ENCODE measurements at places on chromosomes 1 and 21.

GRCh38 chr21:45387506-45387905 is 17.5 kb upstream of the COL18A1 start:
- no peak for DNase-seq

GRCh38 chr1:208724079-208724478 is 479.9 kb upstream of the PLXNA2 start:
- DNase-seq, result no peak

DNA sequence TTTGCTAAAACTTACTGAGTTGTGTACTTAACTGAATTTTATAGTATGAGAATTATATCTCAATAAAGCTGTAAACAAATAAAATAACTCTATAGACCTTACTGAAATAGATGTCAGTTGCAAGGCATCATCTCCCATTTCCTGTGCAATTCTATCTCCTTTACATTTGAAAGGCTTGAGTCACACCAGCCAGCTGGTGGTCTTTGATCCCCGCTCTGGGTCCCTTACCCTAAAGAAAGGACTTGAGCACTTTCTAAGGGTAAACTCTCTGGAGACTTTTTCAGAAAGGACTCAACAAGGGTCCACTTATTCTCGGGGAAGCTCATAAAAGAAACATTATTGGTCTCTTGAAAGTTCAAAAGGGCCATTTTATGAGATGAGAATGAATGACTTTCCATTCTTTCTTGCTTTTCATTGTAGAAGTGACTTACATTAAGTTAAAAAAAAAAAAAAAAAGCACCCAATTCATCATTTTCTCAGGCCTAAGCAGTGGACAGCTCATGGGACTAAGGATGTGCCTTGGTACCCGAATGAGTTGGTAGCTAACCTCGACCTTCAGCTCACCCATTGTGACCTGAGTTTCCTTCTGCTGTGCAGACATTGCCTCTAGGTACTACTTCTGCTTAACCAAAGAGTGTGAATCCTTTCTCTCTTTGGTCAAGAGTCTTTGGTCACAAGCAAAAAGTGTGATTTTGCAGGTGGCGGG is 147.0 kb upstream of the COA6 start:
- no peak for DNase-seq

DNA sequence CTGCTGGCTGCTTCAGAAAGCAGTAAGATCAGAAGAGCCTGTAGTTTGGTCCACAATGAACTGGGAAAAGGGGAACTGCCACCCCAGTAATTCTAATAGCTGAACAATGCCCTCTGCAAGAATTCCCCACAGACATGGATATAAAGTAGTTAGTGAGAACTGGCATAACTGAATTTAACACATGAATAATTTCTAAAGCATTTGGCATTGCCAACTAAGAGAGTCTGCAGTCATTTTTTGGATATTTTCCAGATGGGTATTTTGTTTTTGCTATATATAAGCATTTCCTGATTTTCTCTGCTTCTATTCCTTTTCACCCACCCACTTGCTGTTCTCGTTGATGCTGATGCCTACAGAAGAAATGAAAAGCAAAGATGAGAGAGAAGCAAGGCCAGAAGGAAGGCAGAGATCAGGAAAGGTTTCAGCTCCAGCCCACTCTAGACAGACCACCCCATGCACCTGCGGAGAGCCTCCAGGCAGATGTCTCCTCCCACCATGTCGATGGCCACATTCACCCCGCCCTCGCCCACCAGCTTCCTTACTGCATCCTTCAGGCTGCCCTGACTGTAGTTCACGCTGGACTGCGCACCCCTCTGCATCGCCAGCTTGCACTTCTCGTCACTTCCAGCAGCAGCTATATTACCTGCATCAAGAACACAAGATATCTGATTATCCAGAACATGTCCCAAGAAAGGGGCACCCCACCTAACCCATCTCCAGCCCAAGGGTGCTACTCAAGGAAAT is 55.9 kb upstream of the SEC16B start:
- DNase-seq, result no peak

- no peak for DNase-seq
Observed at GRCh38 chr1:12552111-12552888, 65.7 kb downstream of the DHRS3 start.

- DNase-seq, result no peak
Observed at GRCh38 chr1:24503870-24504523, 1.4 kb downstream of the RCAN3 start.

GRCh38 chr1:61213245-61214011 is 131.1 kb downstream of the NFIA start:
- no peak for DNase-seq

- no peak for DNase-seq
Observed at GRCh38 chr1:1365875-1366698, 7.7 kb upstream of the MXRA8 start.

- no peak for DNase-seq
Observed at GRCh38 chr1:184424157-184424556, 37.3 kb downstream of the C1orf21 start.

- no peak for DNase-seq
Observed at GRCh38 chr21:44450999-44451398, 4.3 kb upstream of the LRRC3 start.

- DNase-seq, result no peak
Observed at GRCh38 chr1:184223216-184223615, 163.6 kb upstream of the C1orf21 start.

GRCh38 chr1:228058949-228059633 is 23.4 kb upstream of the ARF1 start:
- peak; percentile 60 for DNase-seq

DNA sequence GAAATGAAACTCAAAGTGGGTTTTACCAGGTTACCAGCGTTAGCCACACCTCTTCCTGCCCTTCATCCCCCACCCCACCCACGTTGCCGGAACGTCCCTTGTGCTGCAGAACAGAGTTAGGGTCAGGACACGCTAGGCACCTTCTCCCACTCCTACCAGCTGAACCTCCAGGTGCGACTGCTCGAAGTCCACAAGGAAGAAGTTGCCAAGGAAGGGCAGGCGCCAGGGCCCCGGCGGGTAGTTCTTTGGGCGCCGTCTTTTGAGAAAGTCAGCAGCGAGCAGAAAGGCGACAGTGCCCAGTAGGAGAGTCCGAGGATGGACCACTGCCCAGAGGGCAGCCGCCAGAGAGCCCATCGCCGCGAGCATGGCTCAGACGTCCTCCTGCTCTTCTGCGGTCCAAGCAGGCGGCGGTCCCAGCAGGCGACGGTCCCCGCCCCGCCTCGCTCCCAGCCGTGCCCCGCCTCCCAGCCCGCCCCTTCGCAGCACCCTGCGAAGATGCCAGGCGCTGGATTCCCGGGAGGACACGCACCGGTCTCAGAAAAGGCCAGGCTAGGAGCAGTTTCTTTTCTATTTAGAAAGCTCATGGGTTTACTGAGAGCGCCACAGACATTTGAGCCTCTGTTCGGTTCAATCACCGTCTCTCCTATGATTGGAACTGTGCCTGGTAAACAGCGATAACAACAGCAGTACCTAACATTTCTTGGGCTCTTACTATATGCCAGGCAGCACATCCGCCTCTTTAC is at the start of gene CYP2J2:
TSS of gene CYP2J2 (minus strand) at position 393 of the 743 bp plus-strand sequence. CDS start at position 366, 27 bp downstream.
- DNase-seq, result peak; percentile 23

- DNase-seq, result no peak
Observed at GRCh38 chr1:8572106-8572505, 245.3 kb downstream of the RERE start.

DNA sequence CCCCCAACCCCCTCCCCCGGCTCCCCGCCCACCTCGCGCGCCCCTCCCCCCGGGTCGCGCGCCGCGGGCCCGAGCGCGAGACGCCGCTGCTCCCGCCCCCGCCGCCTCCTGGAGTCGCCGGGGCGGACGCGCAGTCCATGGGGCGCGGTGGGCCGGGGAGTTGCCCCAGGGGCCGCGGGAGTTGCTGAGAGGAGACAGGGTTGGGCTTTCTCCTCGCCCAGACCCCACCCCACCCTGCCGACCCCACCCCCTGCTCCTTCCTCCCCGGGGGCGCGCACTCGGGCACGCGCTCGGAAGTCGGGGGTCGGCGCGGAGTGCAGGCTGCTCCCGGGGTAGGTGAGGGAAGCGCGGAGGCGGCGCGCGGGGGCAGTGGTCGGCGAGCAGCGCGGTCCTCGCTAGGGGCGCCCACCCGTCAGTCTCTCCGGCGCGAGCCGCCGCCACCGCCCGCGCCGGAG is at the start of gene LAMC1:
TSS of gene LAMC1 (plus strand) at position 275 of the 455 bp plus-strand sequence. CDS start 297 bp downstream, outside the sequence.
- DNase-seq, result no peak

DNA sequence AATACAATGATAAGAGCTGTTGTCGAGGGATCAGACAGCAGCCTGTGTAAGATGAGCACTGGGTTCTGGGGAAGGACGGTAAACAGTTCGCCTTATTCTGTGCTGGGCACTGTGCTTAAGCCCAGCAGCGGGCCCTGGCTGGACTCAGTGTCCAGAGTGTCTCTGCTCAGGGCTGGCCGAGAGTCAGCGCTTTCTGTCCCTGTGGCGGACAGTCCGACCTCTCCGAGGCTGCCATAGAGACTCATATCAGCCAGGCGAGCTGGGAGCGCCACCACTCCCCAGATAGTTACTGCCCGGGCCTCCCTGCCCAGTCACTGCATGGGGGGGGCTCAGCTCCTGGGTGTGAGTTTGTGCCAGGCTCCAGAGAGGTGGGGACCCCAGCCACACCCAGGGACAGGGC is 14.7 kb upstream of the NPHP4 start:
- DNase-seq, result no peak

DNA sequence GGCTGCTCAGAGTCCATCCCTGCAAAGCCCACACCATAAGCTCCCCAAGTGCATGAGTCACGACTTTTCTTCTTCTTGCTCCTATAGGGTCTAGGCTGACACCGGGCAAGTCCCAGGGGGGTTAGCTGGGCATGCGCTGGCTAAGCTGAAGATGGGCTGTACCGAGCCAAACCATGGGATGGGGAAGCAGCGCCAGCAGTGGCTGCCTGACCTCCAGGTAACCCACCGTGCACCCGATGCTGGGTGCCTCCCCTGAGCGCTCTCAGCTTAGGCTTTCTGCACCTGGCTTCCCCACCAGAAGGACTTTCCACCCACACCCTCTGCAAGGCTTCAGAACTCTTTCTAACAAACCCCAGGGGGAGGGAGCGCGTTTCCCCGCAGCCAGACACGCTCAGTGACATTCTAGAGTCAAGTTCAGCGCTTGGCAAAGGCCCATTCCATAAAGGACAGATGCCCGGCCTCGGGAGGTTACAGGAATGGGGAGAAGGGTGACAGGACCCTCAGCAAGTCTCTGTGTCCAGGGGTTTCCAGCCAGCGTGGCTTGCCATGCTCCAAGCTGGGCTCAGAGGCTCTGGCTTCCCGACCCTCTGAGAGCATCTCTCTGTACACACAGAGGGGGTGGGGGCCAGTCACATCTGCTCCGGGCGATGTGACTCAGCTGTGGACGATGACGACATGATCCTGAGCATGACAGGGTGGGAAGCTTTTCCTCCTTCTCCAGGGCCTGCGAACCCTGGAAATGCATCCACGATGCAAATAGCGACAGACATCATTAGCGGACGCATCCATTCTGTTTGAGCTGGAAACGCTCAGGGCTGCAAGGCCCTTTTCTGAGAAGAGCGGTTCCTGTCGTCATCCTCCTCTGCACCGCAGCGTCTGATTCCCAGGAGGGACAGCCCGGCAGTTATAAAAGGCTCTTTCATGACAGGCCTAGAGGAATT is 107.8 kb downstream of the SIK1 start:
- DNase-seq, result peak; percentile 62

- DNase-seq, result no peak
Observed at GRCh38 chr1:92538048-92538412, 51.3 kb upstream of the GFI1 start.

DNA sequence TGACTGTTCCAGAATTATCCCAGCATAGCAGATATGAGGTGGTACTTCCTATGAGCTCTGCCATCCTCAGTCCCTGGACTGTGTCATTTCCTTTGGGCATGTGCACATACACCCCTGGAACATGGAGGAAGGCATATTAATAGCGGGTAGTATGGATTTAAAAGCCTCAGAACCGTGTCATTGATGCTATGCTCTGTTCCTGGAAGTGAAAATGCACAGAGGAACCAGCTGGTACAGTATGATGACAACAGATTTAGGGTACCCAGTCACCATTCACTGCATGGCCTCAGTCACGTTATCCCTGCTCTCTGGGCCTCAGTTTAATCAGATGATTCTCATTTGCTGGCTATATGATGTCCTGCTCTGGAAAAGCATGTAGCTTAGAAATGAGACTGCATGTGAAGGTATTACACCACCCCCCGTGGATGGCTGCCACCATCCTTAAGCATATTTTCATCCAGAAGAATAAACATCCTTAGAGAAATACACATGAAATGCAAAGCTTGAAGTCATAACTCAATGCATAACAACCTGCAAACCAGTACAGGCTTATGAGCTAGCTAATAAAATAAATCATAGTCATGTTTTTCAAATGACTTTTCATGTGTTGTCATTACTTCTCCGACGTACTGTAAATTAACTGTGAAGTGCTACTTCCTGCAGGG is 37.8 kb downstream of the SETD4 start:
- no peak for DNase-seq

DNA sequence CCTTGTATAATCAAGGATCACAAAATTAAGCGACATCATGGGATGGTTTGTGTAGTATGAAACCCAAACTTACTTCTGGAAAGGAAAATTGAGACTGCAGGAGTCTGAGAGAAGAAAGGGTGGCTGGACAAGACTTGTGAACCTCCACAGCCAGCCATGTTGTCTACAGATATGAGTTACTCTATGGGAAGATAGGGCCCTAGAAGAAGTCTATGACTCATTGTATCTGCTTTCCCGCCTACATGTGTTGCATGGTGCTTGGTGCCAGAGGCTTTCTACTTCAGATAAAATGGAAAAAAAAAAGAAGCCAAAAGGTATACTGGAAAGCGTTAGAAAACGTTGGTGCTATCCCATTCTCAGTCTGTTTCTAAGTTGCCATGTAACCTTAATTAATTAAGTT is 18.7 kb upstream of the OR6N2 start:
- no peak for DNase-seq

DNA sequence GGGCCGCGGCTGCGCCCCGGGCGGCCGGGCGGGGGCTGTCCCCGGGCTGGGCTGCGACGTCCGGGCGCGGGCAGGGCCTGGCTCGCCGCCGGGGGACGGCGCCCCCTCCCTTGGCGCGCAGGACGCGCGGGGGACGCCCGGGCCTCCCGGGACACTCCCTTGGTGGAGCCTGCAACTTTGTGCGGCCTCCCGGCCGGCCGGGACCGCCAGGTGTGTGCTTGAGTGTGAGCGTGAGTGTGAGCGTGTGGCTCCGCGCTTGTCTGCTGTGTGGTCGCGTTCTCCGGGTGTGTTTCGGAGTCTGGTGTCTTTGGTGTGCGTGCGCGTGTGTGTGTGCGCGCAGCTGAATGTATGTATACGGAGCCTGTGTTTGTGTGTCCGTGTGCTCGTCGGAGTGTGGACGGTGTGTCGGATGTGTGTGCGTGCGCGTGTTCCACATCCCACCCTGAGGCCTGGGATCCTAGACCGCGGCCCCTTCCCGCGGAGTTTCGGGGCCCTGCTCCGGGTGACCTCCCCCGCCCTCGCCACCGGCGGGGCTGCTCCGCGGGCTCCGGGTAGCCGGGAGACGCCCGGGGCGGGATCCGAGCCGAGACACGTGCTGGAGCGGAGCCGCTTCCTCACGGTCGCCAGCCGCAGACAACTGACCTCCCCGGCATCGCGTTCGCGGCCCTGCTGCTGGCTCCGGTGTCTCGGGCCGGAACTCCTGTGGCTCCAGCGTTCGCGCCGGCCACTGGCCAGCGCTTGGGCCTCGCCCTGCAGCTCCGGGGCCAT is 1.7 kb downstream of the PTPRU start:
- no peak for DNase-seq

- DNase-seq, result no peak
Observed at GRCh38 chr1:225879521-225880221, 2.5 kb downstream of the TMEM63A start.

Measured in DMS79 (cell line).